ENCODE measurements at places on chromosomes 16 and 17.

DNA sequence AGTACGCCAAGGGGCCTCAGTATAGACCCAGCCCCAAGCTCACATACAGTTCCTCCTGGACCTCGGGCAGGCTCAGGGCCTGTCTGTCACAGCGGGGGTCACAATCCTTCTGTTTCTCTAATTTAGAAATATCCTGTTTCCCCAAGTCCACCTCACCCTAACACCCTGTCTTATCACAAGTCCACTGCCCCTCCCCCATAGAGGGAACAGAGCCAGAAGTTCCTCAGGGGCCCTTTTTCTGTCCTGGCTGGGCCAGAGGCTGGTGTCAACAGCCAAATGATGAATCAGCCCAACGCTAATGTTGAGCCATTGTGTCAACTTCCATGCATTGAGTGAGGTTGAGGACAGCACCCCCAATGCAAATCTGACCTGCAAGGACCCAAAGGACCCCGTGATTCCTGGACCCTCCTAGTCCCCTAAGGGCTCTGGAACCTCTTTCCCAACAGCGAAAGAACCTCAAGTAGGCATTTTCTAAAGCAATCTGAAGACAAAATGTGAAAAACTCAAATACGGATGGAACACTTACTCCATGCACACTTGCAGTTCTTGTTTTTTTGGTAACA lies 58.6 kb downstream of the PECAM1 start:
- no peak for DNase-seq

DNA sequence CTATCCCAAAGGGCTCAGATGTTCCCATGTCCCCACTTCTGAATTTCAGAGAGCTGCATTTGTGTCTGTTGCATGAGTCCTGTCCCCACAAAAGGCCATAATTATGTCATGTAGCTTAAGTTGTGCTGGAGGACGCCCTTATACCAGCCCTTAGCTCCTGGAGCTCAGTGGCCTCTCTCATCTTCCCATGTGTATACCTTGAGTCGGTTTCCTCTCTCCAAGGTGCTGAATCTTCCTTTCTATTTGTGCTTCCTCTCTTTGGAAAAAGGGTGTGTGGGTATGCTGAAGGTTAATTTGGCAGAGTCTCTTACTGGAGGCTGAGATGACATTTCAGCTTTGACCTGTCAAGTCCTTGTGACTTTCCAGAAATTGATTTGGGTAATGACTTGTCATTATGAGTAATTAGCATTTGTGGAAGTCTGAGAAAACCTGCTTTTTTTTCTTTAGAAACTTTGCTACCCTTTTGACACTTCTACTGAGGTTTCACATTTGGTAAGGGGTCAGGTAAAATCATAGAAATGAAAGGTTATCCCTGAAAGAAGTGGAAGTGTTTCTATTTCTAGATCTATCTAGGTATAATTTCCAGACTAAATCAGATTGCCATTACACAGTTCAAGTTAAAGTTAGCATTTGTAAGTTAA lies 185.4 kb downstream of the ABCC12 start:
- DNase-seq = no peak

- DNase-seq = no peak
Measured at GRCh38 chr17:39236981-39237441, 11.3 kb upstream of the STAC2 start.

GRCh38 chr17:61617330-61617729 lies 26.3 kb upstream of the NACA2 start:
- DNase-seq = no peak

DNA sequence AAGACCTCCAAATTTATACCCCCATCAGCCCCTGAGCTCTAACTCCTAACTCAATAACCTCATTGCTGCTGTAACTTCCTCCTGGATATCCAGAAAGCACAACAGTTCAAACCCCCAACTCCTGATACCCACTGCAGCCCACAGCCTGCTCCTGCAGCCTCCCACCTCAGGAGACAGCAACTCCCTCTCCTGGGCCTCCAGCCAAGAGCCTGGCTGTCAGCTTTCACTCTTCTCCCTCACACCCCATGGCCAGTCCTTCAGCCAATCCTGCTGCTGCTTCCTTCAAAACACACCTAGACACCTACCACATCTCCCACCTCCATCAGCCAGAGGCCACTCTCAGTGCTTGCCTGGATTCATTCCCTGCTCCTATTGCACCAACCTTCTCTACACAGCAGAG lies 5.4 kb downstream of the GINS2 start:
- no peak for DNase-seq

DNA sequence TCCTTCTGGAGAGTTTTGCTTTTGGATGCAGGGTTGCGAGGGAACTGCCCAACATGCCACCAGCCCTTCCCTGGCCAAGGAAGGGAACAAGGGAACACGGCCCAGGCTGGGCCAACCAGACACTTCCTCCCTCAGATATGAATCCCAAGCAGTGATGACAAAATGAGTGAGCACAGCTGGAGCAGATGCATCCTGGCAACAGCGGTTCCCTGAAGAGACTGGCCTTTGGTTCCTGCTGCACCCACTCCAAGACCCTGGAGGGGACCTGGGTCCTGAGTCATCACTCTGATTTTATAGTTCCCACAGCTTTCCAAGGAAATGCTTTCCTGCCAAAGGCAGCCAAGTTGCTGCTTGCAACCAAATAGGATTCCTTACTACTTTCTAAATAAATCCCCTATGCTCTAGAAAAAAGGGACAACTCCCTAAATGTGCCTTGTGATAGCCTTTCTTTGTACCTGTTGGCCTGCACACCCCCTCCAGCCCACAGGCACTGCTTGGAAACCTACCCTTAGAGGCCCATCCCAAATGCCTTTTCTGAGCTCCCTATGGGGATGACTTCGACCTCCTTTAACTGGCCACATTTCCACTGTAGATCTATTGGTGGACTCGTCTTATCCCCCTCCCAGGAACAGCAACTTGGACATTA lies 5.3 kb downstream of the ST3GAL2 start:
- no peak for DNase-seq

DNA sequence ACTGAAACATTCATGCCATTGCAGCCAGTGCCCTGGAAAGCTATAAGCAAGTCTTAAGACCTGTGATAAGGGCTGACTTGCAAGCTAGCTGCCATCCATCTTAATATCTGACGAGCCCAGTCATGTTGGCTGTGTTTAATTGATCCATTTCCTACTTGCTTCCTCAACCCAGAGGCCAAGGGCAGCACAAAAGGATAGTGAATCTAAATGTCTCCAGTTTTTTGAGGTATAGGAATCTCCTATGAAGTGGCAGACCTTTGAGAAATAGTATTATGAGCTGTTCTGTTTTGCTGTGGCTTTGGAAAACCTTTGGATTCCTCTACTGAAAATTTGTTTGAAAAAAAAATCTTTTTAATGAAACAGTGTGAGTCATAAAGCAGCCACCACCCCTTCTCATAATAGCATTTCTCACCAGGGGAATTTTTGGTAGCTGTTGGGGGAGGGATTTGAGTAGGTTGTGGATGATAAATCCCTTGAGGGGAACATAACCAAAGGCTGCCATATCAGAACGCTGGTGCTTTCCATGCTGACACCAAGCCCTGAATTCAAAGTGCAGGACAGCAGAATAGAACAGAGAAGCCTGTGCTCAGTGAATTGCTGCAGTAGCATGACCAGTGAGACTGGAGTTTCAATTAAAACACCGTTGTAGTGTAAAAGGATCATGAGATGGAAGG lies 12.9 kb downstream of the ZNRF1 start:
- no peak for DNase-seq

- no peak for DNase-seq
Measured at GRCh38 chr17:74567397-74567796, at the start of gene CD300H. Gene CD300H, minus strand, starts transcription at chr17:74567509.

DNA sequence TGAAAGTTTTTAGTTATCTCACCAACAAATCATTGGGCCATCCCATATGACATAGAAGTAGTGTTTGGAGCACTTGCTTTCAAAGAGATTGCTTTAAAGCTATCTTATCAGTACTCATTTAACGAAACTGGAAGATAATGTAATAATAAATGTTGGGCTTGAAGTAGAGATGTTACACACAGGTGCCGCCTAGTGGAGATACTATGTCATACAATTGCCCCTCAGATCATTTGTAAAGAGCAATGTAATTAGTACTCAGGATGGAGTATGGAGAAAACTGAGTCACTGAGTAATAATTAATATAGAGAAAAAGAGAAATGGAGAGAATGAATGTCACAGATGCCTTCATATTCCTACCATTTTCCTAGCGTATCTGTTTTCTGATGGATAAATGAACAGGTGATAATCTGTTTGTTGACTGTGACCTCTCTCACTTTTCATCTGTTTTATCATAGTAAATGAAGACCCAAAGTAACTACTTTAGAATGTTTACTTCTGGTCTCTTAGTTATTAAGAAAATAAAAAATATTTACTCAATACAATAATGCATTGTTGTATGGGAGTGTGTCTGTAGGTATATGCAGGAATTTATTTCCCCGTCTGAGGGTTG lies 80.4 kb downstream of the EFCAB5 start:
- no peak for DNase-seq

- DNase-seq = no peak
Measured at GRCh38 chr16:68786685-68787418, 49.8 kb downstream of the CDH1 start.
